Umbilical cord (tissue), 2 donors: ENCODE measurements at places on chromosomes 4 and X. TPM values are rescaled to one million over a fixed set of nuclear protein-coding genes. Genes with fewer than 3 reads are reported as not detected.

DNA sequence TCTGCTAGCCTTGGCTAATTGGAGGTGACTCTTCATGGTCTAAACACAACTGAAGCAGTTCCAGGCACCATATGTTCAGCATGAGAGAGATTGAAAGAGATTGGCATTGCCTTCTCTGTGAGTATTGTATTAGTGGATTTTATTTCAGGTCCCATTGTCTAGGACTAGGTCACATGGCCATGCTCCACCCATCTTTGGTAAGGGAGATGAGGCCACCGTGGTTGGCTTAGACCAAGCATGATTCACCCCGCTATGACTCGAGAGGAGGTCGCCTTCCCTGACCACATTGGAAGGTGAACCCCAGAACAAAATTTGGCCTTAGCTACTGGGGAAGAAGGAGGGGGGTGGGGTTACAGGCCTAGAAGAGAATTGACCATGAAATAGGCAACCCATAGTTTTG, 109.9 kb upstream of the BCOR start:
- DNase-seq, result no peak

- no peak for DNase-seq
Observed at GRCh38 chr4:83361416-83362103, 26.9 kb upstream of the HPSE start.

DNA sequence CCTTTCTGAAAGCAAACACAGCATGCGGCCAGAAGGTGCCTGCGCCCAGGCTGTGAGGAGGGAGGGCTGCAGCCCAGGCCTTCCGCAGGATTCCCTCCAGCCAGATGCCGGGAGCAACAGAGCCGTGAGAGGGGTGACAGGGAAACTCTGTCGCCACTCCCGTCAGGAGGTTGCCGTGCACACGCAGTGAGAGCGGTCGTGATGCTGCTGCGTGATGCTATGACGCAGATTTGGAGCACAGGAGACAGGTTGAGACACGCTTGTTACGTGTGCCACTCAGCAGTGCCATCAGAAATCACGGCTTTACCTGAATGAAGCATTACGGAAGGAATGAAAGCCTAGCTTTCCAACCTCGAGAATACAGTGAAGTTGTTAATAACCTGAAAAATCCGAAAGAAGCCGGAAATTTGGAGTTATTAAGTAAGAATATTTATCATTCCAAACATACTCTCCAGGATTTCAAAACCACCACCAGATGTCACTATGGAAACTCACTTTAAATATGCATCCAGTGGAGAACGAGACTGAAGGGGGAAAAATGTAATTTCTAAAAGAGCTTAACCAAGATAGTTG, 54.4 kb downstream of the FAT1 start:
- DNase-seq, result peak; percentile 78

GRCh38 chr4:1714303-1715001, 2.3 kb upstream of the SLBP start:
- no peak for DNase-seq

DNA sequence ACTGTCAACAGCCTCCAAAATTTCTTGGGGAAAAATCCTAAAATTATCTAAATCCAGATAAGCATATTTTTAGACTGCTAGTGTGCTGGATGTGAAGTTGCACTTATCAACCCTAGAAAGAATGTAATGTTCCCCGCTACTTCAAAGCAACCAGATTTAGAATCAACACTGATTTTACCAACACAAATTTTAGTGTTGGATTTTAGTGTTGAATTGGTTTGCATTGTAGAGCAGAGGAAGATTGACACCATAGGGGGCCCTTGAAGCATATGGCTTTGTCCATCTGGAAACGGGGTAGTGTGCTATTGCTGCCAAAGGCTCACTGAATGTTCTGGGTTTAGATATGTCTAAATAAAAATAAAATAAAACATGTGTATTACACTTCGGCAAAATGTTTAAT, 126.3 kb upstream of the EMCN start:
- peak; percentile 14 for DNase-seq

GRCh38 chrX:20988804-20989203, 385.4 kb upstream of the CNKSR2 start:
- no peak for DNase-seq

GRCh38 chr4:170716868-170717267, 627.1 kb upstream of the AADAT start:
- DNase-seq, result no peak

GRCh38 chr4:76556452-76556851, 121.4 kb downstream of the SHROOM3 start:
- DNase-seq, result no peak

DNA sequence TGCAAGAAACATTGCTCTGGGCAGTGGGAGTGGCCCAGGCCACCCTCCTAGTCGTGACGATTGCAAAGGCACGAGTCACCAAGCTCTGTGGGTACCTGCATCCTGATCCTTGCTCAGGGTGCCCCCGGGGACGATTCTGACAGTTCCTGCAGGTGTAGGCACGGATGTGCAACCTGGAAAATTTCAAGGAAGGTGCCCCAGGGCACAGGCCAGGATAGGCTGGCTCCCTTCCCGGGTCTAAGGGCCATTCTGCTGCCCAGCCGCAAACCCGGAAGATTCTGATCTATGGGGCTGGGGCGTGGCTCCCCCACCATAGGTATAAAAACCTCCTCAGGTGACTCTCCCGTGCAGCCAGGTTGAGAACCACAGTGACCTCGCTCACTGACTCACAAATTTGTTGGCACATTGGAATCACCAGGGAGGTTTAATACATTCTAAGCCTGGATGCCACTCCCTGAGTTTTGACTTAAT, 228.5 kb downstream of the PTTG2 start:
- no peak for DNase-seq

GRCh38 chrX:41490446-41490845, 43.3 kb downstream of the NYX start:
- no peak for DNase-seq

DNA sequence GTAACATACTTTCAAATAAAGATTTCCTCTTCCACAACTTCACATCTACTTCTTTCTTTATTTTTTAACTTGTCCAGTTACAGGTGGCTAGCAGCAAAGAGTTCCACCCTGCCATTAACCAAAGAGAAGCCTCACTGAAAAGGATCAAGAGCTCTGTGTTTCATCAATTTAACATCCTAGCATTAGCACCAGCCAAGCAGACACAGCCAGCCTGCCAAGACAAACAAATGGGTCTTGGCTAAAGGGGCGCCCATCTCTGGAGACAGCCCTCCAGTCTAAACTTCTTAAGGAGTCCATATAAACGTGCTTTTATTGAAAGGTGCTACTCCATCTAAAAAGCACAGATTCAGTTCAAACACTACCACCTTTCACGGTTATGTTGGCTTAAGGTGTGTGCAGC, 105.3 kb downstream of the ADAMTS3 start:
- DNase-seq, result peak; percentile 12

- DNase-seq, result no peak
Observed at GRCh38 chr4:95294321-95294720, 254.5 kb downstream of the UNC5C start.

DNA sequence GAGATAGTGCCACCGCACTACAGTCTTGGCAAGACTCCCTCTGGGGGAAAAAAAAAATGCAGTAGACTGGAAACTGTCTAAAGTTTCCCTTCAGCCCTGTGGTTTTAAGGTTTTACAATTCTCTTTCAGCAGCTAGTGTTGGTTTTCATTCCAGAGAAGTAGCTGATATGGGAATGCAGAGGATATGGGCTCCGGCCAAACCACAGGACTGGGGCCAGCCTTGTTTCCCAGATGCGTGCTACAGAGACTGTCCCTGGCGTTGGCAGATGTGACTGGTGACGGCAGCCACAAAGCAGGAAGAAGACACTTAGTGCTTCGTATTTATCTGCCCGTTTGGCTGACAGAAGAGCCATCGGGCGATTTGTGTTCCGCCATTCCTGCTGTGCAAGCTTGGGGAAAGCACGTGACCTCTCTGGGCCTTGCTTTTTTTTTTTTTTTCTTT, 43.2 kb downstream of the ZBTB49 start:
- peak; percentile 92 for DNase-seq

GRCh38 chr4:163815776-163816175, 321.3 kb downstream of the TMA16 start:
- DNase-seq, result no peak

NRK gene
- total RNA-seq, result 2.4 TPM

GAB3 gene
- total RNA-seq, result 7.0 TPM

ZBTB49 gene
- 2.9 TPM for total RNA-seq

AFF2 gene
- total RNA-seq, result 14.7 TPM

ATP8A1 gene
- total RNA-seq, result 14.7 TPM
